ENCODE measurements at places on chromosomes 7 and 10. TPM values are rescaled to one million over a fixed set of nuclear protein-coding genes. Genes with fewer than 3 reads are reported as not detected.

MCM10 gene
- 2.6 TPM for total RNA-seq

MRLN gene
- total RNA-seq: not detected

MSS51 gene
- 1.3 TPM for total RNA-seq

AGBL3 gene
- under 0.01 TPM for total RNA-seq

BTRC gene
- total RNA-seq: 13.1 TPM

ITPRID1 gene
- not detected for total RNA-seq

OR6V1 gene
- total RNA-seq: not detected

AVL9 gene
- 17.1 TPM for total RNA-seq

CDC14C gene
- total RNA-seq: not detected

GIMAP8 gene
- 0.81 TPM for total RNA-seq

NANOS1 gene
- 8.7 TPM for total RNA-seq

OR2A42 gene
- total RNA-seq: not detected

SUN3 gene
- not detected for total RNA-seq

DGKI gene
- total RNA-seq: 0.36 TPM

CRHR2 gene
- total RNA-seq: not detected

MAP3K8 gene
- total RNA-seq: 28.8 TPM

SRGN gene
- 715 TPM for total RNA-seq

TMEM176A gene
- total RNA-seq: not detected

PIP gene
- 0.32 TPM for total RNA-seq

MNX1 gene
- not detected for total RNA-seq

CPN1 gene
- total RNA-seq: not detected

ARL4A gene
- 18.6 TPM for total RNA-seq

CEP41 gene
- 6.9 TPM for total RNA-seq

ELMO1 gene
- total RNA-seq: 5.8 TPM

ADAMTS14 gene
- 1.3 TPM for total RNA-seq

RPEL1 gene
- total RNA-seq: under 0.01 TPM

EXOC4 gene
- 41.7 TPM for total RNA-seq

ASB10 gene
- not detected for total RNA-seq

MOGAT3 gene
- total RNA-seq: not detected

NEUROD6 gene
- not detected for total RNA-seq

SLC26A5 gene
- total RNA-seq: not detected

ZNF487 gene
- total RNA-seq: 1.1 TPM

COL17A1 gene
- total RNA-seq: 0.36 TPM

KCNK18 gene
- total RNA-seq: not detected

RAB19 gene
- total RNA-seq: not detected

FGFR2 gene
- total RNA-seq: 0.16 TPM

SPDYE16 gene
- not detected for total RNA-seq

CRPPA gene
- 1.1 TPM for total RNA-seq

Measured in cardiac atrium fibroblast (primary cell).